ENCODE measurements at places on chromosomes 7 and 10.

DNA sequence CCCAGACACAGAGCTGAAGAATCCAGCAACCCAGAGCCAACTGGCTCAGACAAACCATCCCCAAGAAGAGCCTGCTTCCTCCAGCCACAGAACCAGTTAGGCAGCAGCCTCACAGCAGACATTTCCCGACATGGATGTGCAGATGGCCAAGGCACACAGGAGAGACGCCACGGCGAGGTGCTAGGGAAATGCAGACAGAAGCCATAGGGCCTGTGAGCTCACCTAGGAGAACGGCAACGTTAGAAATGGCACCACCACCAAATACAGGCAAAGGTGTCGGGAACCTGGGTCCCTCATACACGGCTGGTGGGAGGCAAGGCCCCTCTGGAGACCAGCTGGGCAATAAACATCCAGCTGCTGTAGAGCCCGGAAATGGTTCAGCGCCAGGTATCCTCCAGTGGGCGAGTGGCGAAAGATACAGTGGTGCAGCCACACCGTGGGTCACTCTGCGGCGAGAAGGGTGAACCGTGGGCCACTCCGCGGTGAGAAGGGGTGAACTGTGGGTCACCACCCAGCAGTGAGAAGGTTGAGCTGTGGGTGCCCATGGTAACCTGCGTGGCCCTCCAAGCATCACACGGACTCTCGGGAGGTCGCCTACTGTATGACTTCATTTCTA is 31.2 kb downstream of the JAKMIP3 start:
- H3K27me3 ChIP-seq = peaks cover 19% of the 10 kb centered on the region
- H3K4me1 ChIP-seq = peaks cover 19% of the 10 kb centered on the region
- H3K4me3 ChIP-seq = no peak overlapping the region
- H3K27ac ChIP-seq = no peak overlapping the region
- DNase-seq = peak; percentile 38

DNA sequence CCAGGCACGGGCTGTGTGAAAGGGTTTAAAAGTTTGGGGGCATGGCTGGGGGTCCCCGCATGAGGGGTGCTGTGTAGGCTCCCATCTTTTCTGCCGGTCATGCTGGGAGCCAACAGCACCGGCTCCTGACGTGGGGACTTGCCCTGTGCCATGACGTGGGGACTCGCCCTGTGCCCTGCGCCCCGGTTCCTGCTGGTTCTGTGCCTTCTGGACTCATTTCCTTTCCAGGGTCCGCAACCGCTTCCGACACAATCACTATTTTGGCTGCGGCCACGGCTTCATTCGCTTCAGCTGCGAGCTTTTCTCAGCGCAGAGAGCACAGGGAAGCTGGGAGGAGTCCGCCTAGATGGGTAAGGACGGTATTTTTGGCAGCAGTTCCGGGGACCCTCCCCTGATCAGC is 7.6 kb upstream of the GIMAP8 start:
- no peak overlapping the region for H3K27ac ChIP-seq
- H3K36me3 ChIP-seq = peaks cover 34% of the 10 kb centered on the region
- DNase-seq = peak; percentile 26
- H3K4me3 ChIP-seq = no peak overlapping the region

DNA sequence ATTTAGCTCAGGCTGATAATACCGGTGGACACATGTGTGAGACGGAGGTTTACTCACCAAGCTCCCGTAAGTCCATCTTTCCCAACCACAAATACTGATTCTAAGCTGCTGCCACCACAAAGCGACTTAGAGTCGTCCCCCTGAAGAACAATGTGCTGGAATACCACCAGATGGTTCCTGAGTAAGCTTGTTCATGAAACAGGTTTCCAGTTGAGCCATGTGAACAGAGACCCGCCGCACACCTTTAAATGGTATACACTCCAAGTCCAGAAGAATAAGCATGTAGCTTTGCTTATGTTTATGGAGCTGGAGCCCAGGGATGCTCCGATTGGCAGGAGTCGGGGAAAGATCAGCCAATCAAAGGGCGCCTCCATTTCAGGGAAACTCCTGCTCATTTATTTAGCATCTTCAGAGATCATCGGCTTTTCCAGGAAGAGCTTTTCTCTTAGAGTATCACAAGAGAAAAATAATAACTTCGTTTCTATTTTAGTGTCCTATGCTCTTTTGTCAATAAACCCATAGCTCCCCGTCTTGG is 261.6 kb upstream of the AOAH start:
- DNase-seq = no peak
- peaks cover 10% of the 10 kb centered on the region for H3K36me3 ChIP-seq
- H3K27ac ChIP-seq = no peak overlapping the region
- peaks cover 13% of the 10 kb centered on the region for H3K4me1 ChIP-seq

DNA sequence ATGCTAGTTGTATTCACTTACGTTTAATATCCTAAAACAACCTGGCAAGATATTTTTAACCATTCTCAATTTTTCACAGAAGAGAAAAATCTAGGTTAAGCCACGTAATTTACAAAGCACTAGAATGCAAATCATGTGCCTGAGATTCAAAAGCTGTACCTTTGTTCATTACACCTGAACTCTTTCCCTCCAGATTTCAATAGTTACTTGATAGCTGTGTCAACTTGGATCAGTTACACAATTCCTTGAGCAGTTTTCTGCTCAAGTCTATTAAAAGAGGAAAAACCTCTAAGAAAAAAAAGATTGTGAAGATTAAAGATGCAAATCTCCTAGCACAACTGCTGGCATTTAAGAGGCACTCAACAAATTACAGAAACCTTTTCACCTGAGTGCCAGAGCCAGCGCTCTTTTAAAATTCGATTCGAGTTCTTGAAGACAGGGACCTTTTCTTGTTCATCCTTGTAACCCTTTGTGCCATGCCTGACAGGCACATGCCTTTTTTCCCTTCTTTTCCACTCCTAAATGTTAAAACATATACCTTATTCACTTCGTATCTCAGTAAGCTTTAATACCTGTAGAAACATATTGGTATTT is 886 bp downstream of the NSUN6 start:
- H3K27me3 ChIP-seq = no peaks in the 10 kb centered on the region
- H3K4me1 ChIP-seq = peaks cover 34% of the 10 kb centered on the region
- H3K27ac ChIP-seq = peak overlapping the region; percentile 96
- DNase-seq = no peak
- peak overlapping the region; percentile 89 for H3K4me3 ChIP-seq

DNA sequence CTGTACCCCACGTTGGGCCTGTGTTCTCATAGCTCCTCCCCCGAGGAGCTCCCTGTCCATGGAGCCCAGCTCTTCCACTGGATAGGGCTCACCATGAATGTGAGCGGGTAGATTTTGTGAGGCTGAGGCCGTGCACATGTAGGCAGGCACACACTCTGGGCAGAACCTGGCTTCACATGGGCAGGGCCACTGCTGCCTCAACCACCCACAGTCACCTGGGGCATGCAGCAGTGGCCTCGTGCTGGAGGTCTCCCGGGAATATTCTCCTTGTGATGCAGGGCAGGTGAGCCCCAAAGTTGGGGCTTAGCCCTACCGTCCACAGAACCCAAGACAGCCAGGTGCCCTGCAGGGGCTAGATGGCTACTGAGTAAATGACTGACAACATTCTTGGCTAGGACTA is 116.6 kb downstream of the TMEM130 start:
- no peaks in the 10 kb centered on the region for H3K4me1 ChIP-seq
- H3K27me3 ChIP-seq = no peaks in the 10 kb centered on the region
- H3K36me3 ChIP-seq = no peaks in the 10 kb centered on the region
- H3K4me3 ChIP-seq = no peak overlapping the region
- DNase-seq = no peak
- no peak overlapping the region for H3K27ac ChIP-seq

- no peak overlapping the region for H3K4me3 ChIP-seq
- no peak overlapping the region for H3K27ac ChIP-seq
- H3K27me3 ChIP-seq = no peaks in the 10 kb centered on the region
- no peak for DNase-seq
These were observed 190.8 kb downstream of the ADARB2 start for GRCh38 chr10:1546431-1547110.

DNA sequence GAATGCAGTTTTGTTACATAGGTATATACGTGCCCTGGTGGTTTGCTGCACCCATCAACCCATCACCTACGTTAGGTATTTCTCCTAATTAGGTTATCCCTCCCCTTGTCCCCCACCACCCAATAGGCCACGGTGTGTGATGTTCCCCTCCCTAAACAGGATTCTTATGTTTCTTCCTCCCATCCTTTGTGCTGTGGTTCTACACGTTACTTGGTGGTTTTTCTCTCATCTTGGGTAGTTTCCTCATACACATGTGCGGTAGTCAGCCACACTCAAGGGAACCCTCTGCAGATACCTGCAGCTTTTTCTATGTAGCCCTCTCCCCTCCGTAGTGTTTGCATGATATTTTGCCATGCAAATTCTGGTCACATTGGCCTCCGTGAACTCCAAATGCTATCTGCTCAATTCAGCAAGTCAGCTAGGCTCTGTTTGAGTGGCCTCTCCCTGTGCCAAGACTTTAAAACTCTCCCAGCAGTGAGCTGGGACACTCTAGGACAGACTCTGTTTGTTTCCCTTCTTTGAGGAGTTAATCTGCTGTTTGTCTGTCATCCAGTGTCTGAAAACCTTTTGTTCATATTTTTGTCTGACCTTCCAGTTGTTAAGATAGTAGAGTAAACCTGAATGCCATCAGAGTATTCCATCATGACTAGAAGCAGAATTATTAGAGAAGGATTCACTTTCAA is 41.0 kb downstream of the RABGEF1 start:
- no peak overlapping the region for H3K27ac ChIP-seq
- no peak overlapping the region for H3K4me3 ChIP-seq

- no peaks in the 10 kb centered on the region for H3K27me3 ChIP-seq
- no peak for DNase-seq
- H3K27ac ChIP-seq = no peak overlapping the region
- no peaks in the 10 kb centered on the region for H3K4me1 ChIP-seq
These were observed 254.6 kb downstream of the ANKRD30A start for GRCh38 chr10:37379991-37380390.

- no peak overlapping the region for H3K27ac ChIP-seq
- no peaks in the 10 kb centered on the region for H3K4me1 ChIP-seq
- H3K36me3 ChIP-seq = no peaks in the 10 kb centered on the region
- no peaks in the 10 kb centered on the region for H3K27me3 ChIP-seq
- DNase-seq = peak; percentile 55
- no peak overlapping the region for H3K4me3 ChIP-seq
These were observed 57.4 kb downstream of the PPP1R17 start for GRCh38 chr7:31744294-31744874.

- peaks cover 10% of the 10 kb centered on the region for H3K27me3 ChIP-seq
- H3K4me3 ChIP-seq = no peak overlapping the region
- H3K27ac ChIP-seq = no peak overlapping the region
- no peaks in the 10 kb centered on the region for H3K4me1 ChIP-seq
These were observed 139.6 kb upstream of the EEPD1 start for GRCh38 chr7:36013246-36014014.

DNA sequence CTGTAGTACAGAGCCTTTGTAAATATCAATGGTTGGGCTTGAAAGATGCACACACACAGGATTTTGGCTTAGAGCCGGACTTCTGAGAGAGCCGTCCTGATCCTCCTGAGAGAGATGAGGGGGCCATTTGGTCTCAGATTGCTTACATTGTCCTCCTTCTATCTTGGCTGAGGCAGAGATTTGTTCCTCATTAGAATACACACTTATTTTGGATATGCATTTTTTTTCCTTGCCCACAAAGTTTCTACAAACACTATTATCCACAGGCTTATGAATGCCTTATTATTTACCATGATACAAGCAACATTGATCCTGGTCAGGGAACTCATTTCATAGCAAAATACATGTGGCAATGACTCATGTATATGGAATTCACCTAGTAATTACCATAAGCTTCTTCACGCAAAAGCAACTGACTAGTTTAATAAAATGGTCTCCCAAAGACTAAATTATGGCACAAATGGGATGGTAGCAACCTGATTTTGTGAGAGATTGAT is 175.3 kb downstream of the MDFIC start:
- H3K27me3 ChIP-seq = no peaks in the 10 kb centered on the region
- H3K36me3 ChIP-seq = no peaks in the 10 kb centered on the region
- no peak overlapping the region for H3K4me3 ChIP-seq
- DNase-seq = no peak
- H3K27ac ChIP-seq = no peak overlapping the region
- H3K4me1 ChIP-seq = peaks cover 5% of the 10 kb centered on the region

- H3K27me3 ChIP-seq = no peaks in the 10 kb centered on the region
- no peak overlapping the region for H3K4me3 ChIP-seq
- H3K27ac ChIP-seq = no peak overlapping the region
- H3K36me3 ChIP-seq = no peaks in the 10 kb centered on the region
- no peak for DNase-seq
These were observed 57.0 kb upstream of the DKK1 start for GRCh38 chr10:52256832-52257691.

- no peak for DNase-seq
- no peak overlapping the region for H3K4me3 ChIP-seq
- H3K4me1 ChIP-seq = peaks cover 5% of the 10 kb centered on the region
- no peaks in the 10 kb centered on the region for H3K36me3 ChIP-seq
- peaks cover 9% of the 10 kb centered on the region for H3K27me3 ChIP-seq
- no peak overlapping the region for H3K27ac ChIP-seq
These were observed 324.7 kb upstream of the C7orf33 start for GRCh38 chr7:148265896-148266295.

- H3K27me3 ChIP-seq = peaks cover 3% of the 10 kb centered on the region
- no peak overlapping the region for H3K4me3 ChIP-seq
- DNase-seq = no peak
- no peak overlapping the region for H3K27ac ChIP-seq
- H3K4me1 ChIP-seq = peaks cover 2% of the 10 kb centered on the region
- H3K36me3 ChIP-seq = no peaks in the 10 kb centered on the region
These were observed 48.7 kb upstream of the ZMIZ1 start for GRCh38 chr10:79020015-79020491.

DNA sequence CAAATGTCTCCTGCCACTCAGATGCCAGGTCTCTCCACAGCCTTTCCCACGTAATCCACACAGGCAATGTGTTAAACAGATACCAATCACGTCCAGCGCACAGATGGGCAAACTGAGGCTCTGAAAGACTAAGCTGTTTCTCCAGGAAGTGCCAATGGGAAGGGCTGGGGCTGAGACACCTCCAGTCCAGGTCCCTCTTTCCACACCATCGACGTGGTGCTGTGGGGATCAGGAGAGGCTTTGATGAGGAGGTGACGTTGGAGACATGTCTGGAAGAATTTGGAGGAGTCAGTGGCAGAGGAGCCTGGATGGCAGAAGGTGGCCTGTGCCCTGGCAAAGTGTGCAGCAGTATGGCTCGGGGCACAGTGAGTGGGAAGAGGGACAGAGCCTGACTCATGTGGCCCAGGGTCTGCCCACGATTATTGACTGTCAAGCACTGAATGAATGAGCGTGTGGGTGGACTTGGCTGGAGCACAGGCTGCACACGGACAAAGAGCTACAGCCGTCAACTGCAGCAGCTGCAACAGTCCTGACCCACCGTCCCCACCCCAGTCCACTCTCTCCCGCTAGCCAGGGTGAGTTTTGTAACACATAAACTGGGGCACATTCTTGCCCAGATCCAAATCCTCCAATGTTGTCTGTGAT is 40.8 kb upstream of the HSPA12A start:
- no peaks in the 10 kb centered on the region for H3K27me3 ChIP-seq
- no peaks in the 10 kb centered on the region for H3K36me3 ChIP-seq
- no peak overlapping the region for H3K27ac ChIP-seq
- DNase-seq = no peak
- peaks cover 9% of the 10 kb centered on the region for H3K4me1 ChIP-seq
- H3K4me3 ChIP-seq = no peak overlapping the region

All from activated CD8-positive, alpha-beta memory T cell treated with anti-CD3 and anti-CD28 coated beads, Interleukin-2, amount 10 ng/mL, durations not matched to agents 7 days and 5 days (primary cell).